ENCODE measurements at places on chromosomes 1 and 21.

- no peak for DNase-seq
Measured at GRCh38 chr1:39332291-39332690, 127.8 kb downstream of the MACF1 start.

- no peak for DNase-seq
Measured at GRCh38 chr1:27958513-27958912, 1.3 kb upstream of the XKR8 start.

DNA sequence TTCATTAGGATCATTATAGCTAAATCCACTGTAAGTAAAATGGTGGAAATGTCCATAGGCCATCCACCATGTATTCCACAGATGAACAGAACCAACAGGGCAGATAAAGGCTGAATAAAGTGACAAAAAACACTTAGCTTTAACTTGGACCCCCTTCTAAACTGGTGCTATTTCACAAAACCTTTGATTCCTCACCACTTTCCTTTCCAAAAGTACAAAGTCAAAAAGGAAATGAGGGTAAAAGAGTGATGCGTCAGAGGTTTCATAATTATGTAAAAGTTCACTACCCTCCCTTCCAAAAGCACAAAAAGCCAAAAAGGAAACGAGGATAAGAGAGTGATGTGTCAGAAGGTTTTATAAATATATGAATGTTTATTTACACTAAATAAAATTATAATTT lies 172.2 kb downstream of the TBX15 start:
- no peak for DNase-seq

DNA sequence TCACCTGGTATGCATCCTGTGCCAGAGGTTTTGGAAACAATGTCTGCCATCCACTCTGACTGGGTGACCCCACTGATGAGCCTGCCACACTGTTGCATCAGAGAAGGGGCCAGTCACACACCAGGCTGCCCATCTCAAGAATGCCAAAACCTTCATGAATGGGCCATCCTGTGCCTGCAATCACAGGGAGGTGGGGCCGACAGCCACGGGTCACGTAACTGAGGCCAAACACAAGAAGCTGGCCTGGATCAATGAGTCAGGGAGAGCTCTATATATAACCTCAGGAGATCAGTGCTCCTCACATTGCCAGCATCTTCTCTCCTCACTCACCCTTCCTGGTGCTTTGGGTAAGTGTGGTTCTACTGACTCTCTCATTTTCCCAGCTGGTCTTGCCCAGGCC lies at the start of gene LORICRIN:
TSS of gene LORICRIN (plus strand) at position 301 of the 400 bp plus-strand sequence. CDS start 1,263 bp downstream, outside the sequence.
- DNase-seq = no peak

DNA sequence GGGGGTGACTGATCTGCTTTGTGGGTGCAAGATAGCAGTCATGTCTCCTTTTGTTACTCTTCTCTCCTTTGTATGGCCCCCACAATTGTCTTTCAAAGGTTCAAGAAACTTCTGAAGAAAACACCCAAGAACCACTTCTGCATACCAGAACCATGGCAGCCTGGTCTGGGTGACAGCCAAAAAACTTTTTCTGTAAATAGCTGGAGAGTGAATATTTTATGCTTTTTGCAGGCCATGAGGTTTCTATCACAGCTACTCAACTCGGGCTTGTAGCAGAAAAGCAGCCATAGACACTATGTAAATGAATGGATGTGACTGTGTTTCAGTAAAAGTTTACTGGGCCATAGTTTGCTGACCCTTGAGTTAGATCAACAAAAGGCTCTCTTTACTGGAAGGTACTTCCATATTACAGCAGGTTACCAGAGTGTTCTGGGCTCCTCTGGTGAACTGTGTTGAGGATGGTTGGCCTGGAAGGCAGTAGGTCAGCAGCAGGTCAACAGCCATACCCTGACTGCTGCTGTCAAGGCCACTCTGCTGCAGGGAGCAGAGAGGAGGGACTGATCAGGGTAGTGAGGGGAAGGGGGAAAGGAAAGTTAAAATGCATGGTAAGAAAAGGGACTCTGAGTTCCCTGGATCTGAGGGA lies 116.4 kb downstream of the GDAP2 start:
- DNase-seq = no peak

GRCh38 chr1:8462371-8462892 lies 144.5 kb downstream of the SLC45A1 start:
- DNase-seq = no peak
